ENCODE measurements at places on chromosomes 13 and 19.

DNA sequence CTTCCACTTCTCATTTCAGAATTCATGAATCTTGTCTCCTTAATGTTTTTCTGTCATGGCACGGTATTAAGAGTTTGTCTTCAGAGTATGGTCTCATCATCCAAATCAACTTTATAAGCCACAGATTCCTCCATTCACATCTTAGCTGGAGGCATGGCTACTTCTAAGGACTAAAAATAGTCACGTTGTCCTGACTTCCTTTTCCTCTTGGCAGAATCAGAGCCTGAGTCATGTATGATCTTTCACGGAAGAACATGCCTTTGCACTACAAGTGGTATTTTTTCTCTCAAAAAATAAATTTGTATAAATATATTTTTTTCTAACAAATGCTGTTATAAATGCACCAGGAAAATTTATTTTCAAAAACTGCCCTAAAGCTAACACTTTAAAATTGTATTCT lies 71.4 kb downstream of the ALOX5AP start:
- no peak for DNase-seq

- DNase-seq = no peak
Observed at GRCh38 chr13:21101865-21102576, 40.6 kb upstream of the LATS2 start.

DNA sequence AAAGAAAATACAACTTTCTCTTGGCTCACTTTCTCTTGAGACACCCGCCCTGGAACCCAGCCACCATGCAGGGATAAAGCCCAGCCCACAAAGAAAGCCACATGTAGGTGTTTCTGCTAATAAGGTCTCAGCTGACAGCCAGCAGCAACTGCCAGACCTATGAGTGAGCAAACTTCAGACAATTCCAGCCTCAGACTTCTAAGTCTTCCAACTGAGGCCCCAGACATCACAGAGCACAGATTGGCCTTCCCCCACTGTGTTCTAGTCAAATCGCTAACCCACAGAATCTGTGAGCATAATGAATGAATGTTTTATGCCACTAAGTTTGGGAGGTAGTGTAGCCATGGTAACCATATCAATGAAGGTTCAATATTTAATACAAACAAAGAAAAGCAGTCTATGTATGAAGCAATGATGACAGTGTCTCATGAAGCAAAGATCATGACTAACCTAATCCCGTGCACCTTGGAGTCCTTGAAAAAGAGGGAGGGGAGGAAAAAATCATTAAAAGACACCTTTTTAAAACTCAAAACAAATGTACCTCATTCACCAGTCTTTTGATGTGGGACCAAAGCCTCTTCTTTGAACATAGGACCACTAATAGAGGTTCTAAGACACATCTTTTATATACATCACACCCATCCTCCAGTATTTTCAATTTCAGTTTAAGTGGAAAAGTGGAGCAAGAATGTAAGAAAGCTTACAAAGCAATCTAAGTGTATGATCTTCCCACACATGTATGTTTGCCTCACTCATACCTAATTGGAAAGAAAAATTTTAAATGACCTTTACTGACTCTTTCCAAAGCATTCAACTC lies 6.2 kb downstream of the MRPS31 start:
- DNase-seq = peak; percentile 45

DNA sequence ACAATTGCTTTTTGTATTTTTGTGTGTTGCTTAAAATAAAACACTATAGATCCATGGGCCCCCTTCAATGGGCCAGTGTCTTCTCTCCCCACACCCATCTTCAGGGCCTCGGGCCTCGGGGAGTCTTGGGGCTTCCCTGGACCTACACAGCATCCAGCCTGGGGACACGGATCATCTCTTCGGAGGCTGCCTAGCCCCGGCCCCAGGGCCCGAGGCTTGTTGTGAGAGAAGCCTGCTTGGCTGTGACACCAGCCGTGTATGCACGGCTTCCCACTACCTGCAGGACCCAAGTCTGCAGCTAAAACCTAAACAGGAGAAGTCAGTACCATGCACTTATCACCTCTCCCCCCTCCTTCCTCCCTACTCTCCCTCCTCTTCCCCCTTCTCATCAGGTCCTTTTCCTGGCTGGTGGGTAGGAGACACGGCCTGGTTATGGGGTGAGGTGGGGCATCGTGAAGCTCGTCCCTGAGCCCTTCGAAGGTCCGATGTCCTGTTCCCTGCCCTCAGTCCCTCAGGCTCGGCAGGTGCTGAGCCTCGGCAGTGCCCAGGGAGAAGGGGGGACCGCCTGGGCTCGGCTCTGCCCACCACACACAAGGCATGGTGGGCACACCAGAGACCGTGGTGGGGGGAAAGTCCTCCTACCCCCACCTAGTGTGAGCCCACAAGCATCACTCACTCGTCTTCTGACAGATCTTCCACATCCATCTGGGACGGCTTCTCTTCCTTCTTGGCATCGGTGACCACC lies 9.5 kb downstream of the C13orf46 start:
- no peak for DNase-seq

DNA sequence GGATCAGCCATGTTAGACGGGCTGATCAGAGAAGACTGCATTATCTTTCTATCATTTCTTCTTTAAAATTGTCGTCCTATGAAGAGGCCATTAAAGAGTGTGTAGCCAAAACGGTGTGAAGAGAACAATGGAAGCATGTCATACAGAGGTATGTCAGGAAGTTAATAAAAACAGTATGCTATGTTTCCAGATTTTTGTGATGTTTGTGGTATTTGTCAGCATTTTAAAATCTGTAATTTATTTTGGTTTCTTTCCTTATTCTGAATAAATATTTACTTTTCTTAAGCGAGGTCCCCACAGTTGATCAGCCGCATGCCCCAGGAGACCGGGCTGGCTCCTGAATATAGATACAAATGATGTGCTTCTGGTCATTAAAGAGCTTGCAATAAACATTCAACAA lies 142.9 kb upstream of the SERP2 start:
- DNase-seq = no peak
